Stimulated activated CD8-positive, alpha-beta memory T cell treated with anti-CD3 and anti-CD28 coated beads, Interleukin-4, amount 100 ng/mL, for 48 hours (primary cell): ENCODE measurements at places on chromosomes 6 and 20.

DNA sequence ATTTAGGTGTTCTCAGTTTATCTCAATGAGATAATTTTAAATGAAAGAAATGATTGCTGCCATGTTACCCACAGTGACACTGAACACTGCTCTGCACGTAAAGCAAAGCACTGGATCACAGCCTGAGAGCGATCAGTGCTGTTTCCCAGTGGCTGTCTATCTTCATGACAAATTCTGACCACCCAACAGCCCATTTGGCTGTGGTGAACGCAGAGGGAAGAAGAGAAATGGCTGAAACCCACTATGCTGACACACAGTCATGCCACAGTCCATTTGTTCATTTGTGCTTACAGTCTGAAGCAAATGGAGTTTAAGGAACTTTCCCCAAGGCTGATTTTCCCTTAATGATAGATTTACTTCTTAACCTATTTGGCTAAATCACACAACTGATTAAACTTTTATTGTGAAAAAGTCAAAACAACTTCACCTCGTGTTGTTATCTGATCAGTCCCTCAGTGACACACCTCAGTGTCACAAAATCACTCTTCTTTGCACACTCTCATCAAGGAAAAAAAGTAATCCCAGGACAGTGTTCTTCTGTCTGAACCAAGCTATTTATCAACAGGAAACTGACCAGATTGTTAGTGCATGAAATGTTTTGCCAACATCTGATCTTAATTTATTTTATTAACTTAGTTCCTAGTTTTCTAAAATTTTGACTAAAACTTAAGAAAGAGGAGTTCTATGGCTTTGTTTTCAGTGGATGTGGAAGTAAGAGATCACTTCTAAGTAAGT, 225.1 kb downstream of the TBX18 start:
- no peak for DNase-seq

- DNase-seq = no peak
These were observed 3.3 kb upstream of the EFCAB8 start for GRCh38 chr20:32855387-32855786.

- DNase-seq = no peak
These were observed 160.5 kb upstream of the AGPAT4 start for GRCh38 chr6:161434350-161434749.

- DNase-seq = no peak
These were observed 152.4 kb upstream of the MAN1A1 start for GRCh38 chr6:119501798-119502483.

- no peak for DNase-seq
These were observed 597.0 kb downstream of the EYS start for GRCh38 chr6:65110031-65110430.

GRCh38 chr6:105981002-105981887, 104.9 kb upstream of the PRDM1 start:
- DNase-seq = peak; percentile 64

GRCh38 chr20:43904827-43905177, 9.8 kb upstream of the TOX2 start:
- DNase-seq = no peak

DNA sequence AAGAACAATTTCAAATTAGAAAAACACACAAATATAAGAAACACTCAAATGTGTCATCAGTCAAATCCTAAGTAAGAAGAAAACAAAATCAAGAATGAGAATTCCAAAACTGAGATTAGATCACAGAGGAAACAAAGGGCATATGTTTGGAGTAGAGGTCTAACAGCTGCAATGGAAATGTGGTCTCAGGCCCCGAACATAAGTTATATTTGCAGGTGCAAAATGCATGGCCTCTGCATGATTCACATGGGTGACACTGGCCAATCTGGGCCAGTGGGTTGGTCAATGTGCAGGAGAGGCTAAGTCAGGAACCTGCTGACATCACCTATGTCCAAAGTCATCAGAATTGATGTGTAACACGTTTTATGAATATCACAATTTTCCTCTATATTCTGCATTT, 108.5 kb upstream of the MAP7 start:
- DNase-seq = no peak

- no peak for DNase-seq
These were observed 45.7 kb downstream of the SOBP start for GRCh38 chr6:107535626-107536025.

DNA sequence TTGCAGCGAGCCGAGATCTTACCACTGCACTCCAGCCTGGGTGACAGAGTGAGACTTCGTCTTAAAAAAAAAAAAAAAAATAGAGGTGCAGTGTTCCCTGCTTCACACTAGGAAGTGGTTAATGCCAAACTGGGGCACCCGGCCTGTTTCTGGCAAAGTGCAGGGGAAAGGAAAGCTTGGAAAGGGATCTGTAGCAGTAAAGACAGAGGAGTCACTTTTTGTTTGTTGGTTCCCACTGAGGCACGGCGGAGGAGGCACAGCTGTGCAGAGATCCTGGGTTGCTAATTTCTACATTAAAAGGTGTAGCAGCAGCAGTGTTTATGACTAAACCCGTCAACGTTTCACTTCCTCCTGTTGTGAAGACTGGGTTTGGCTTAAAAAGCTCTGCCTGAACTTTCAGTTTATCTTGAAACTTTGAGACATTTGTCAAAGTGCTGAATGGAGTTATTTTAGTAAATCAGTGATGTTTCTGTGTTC, 125.6 kb downstream of the CARMIL1 start:
- DNase-seq = peak; percentile 50

- no peak for DNase-seq
These were observed 19.8 kb downstream of the RALY start for GRCh38 chr20:34013554-34013953.

- DNase-seq = no peak
These were observed 15.8 kb downstream of the TFEB start for GRCh38 chr6:41719436-41720261.

- DNase-seq = no peak
These were observed 55.1 kb downstream of the TMEM200A start for GRCh38 chr6:130420911-130421310.

GRCh38 chr20:6888736-6889395, 121.4 kb downstream of the BMP2 start:
- DNase-seq = no peak

DNA sequence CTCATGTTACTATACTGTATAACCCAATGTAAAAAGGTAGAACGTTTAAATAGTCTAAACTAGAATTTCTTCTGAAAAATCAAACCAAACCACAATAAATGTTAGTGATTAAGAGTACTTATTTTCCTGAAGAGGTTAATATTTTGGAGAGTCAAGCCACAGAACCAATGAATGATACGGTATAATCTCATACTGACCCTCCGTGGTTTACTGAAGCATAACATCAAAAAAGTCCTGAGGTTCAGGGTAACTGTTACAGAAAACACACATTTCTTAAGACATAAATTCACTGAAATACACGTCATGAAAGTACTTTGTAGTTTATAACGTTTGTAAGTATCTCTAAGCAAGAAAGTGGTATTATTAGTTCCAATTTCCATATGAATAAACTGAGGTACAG, 28.9 kb downstream of the ESF1 start:
- DNase-seq = no peak

- DNase-seq = no peak
These were observed 30.2 kb upstream of the LAMA4 start for GRCh38 chr6:112284603-112285002.

DNA sequence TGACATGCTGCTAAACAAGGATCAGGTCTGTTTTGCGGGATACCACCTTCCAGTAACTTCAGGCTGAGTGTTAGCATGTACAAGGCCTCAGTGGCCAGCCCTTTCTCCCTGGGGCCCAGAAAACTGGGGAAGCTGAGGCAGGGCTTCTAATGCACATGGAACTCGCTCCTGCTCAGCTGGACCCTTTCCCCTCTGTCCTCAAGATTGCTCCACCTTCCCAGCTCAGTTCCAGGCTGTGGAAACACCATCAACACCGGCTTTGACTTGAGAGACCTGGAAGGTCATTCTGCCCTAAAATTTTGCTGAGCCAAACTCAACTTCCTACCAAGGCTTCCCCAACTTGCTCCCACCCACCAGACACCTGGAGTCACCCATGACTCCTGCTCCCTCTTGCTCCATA, 4.2 kb upstream of the BLCAP start:
- DNase-seq = no peak

DNA sequence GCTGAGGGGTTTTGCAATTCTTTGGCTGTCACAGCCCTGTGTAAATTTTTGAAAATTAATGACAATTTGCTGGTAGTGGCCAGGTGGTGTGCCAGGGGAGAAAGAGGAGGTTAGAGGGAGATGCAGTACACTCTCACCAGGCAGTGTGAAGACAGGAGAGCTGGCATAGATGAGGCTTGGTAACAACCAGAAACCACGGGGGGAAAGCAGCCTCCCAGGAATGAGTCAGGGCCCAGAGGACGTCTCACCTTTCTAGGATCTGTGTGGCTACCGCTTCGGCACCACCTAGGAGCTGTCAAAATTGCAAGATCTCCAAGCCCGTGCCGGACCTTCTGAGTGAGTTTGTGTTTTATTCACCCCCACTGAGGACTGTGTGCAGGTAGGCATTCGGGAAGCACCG, 171.4 kb downstream of the PACRG start:
- DNase-seq = no peak

- no peak for DNase-seq
These were observed 111.8 kb downstream of the PERP start for GRCh38 chr6:137995371-137995770.

- DNase-seq = no peak
These were observed 31.8 kb downstream of the CNKSR3 start for GRCh38 chr6:154478701-154479060.

GRCh38 chr20:24422091-24422760, 47.2 kb upstream of the SYNDIG1 start:
- no peak for DNase-seq

DNA sequence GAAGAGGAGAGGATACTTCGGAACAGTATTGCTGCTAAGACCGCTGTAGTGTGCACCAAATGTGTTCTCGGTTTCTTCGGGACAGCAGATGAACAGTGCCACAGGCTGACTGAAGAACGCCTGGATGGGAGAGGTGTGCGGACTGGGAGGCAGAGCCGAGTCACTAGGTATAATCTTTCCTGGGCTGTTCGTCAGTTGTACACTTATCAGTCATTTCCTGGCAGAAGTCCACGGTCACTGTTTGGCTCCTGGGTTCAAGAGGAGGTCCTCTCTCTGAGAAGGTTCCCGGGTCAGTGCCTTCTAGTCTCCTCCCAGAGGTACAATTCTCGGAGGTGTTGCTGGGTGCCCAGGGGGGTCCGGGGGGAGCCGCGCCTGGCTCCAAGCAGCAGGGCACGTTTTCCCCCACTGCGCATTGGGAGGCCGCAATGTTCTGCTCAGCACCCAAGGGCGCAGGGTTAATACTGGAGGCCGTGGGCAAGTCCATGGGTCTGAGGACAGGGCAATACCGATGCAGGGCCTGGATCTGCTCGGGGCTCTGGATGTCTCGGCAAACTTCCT, 38.1 kb downstream of the GJA10 start:
- DNase-seq = no peak

DNA sequence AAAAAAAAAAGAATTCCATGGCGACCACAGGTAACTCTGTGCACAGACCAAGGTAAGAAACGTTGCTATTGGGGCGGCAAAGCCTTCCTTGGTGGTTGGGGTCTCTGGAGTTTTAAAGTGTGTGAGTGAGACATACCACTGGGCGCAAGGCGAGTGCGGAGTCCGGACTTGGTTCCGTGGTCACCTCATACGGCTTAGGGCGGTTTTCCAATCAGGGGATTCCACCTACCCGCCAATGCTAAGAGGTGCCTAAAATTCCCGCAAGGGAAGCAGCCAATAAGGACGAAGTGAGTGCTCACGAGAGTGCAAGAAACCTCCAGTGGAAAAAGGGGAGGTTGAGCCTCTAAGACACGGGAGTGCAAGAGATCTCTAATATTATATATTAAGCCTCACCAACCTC, 68.6 kb upstream of the PRSS16 start:
- DNase-seq = no peak

DNA sequence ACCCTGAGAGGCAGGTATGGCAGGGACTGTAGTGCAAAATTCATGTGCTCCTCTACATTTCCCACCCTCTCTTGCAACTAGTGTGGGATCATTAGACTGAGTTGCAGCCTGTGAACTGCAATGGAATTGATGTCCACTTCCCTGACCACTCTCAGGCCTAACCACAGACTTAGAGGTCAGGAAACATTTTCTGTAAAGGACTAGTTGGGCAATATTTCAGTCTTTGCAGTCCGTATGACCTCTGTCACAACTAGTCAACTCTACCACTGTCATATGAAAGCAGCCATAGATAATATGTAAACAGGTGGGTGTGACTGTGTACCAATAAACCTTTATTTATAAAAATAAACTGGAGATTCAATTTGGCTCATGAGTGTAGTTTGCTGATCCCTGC, 134.4 kb upstream of the TOP1 start:
- DNase-seq = no peak

DNA sequence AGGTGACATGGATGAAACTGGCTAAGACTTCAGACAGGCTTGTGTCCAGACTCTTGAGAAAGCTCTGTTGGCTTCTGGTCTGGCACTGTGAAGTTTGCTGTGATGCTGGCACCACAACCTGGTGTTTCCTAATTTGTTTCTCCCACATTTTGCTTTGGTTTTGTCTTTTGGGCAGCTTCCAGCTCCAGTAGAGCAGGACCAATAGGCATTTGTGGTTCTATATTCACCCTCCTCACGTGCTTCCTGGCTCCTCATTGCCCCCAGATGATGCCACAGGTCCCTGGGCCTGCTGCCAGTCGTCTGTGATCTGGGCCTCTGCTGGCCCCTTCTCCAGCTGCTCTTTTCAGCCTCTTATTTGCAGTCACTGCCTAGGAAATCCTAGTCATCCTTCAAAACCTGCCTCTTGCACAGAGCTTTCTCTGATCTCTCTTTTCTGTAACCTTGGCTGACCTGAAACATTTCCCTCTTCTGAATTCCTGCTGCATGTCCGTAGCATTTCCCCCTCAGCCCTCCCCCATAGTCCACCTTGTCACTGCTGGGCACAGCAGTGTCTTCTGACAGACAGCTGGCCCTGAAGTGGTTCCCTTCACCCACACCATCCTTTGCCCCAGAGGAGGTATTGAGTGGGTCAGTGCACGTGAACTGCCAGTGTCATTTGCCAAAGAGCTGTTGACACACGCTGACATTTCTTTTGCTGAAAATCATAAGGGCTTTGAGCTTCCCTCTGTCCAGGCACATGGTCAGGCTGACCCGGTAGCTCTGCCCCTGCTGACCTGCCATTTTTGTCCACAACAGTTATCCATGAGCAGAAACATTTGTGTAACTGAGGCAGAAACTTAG, 63.0 kb downstream of the PTPN1 start:
- peak; percentile 16 for DNase-seq

GRCh38 chr6:42694586-42694985, 27.8 kb downstream of the PRPH2 start:
- DNase-seq = no peak

DNA sequence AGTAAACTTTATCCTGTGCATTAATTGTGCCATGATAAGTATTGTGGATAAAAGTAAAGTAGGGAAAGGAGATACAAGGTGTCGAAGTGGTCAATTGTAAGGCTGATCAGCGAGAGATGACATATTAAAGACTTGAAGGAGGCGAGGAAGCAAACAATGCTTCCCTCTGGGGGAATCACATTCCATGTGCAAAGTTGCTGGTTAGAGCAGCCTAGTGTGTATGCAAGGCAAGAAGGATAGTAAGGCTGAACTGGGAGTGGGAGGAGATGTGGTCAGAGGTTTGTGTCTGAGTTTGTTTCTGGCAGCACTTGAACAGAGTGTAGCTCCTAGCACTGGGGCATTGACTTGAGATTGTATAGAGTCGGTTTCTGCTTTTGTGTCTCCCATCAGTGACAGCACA, 122.9 kb downstream of the SLC35F1 start:
- DNase-seq = no peak

GRCh38 chr20:32366380-32366779, 8.2 kb downstream of the ASXL1 start:
- DNase-seq = no peak
